ENCODE measurements at places on chromosomes 7 and 10. TPM values are rescaled to one million over a fixed set of nuclear protein-coding genes. Genes with fewer than 3 reads are reported as not detected.

DNA sequence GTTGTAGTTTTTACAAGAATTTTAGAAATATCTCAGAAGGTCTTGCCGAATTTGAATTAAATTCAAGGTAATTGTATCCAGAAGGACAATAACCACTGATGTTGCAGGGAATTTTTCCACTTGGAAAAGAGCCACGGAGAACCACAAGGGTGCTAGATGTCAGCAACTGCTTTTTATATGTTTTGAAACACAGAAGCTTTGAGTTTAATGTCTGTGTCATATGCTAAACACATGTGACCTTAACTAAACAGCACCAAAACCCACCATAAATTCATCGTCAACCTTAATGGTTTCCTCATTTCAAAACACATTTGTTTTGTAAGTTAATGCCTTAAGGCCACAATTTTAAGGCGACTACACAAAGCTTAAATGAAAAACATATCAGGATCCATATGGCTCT is 106.9 kb downstream of the COL28A1 start:
- no peak for DNase-seq

- DNase-seq = no peak
Observed at GRCh38 chr10:100315615-100316014, 14.4 kb downstream of the PKD2L1 start.

DNA sequence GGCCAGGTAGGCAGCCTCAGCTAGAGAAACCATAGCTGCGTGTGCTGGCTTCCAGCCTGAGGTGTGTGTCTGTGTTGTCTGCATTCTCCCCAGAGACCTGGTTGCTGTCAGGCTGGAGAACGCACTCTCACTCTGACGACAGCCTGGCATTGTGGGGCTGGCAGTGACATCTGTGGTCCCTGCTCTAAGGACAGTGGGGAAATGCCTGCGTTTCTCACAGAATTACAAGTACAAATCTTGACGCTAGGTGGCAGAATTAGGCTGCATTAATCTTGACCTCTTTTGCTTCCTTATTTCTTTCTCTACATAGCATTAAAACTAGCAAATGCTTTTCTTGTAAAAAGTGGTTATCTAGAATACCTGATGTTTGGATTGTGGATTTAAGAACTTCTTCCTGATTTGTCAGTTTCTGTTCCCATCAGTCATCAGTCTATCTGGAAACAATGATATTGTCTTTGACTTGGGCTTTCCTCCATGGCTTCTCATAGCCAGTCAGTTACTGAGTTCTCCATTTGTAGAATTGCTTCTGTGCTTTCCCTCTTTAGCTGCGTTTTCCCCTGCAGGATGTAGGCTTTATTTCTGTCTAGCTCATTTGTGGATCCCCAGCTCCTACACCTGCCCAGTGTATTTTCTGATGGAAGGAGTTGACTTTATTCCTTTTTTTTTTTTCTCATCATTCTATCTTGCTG is 86.0 kb downstream of the FANK1 start:
- no peak for DNase-seq

GRCh38 chr10:72027498-72027897 is 60.9 kb downstream of the SPOCK2 start:
- DNase-seq = no peak

DNA sequence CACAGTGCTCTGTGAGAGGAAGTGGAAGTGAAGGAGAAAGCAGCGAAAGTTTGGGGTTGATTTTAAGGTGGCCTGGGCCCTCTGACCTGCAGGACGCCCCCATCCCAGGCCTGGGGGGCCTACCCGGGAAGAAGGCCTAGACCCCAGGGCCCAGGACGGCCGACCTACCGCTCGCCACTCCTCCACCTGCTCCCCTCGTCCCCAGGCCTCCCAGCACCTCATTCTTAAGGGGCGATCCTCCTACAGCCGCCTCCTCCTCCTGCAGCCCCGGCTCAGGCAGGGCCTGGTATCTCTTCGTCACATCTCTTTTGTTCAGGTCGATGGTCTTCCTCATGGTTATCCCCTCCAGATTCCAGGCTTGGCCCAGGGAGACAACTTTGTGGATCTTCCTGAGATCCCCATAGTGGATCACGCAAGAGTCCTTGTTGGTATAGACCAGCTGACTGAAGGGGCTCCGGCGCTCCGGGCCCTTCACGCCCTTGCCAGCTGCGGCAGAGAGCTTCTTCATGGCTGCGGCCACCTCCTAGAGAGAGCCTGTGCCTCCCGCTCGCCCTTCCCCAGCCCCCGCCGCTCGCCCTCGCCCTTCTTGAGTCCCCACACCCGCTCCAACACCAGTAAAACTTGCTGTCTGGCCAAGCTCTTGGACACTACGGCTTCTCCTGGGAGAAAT is 117.5 kb downstream of the OR13A1 start:
- no peak for DNase-seq

GRCh38 chr10:118557946-118558345 is 37.5 kb downstream of the PRLHR start:
- DNase-seq = no peak

DNA sequence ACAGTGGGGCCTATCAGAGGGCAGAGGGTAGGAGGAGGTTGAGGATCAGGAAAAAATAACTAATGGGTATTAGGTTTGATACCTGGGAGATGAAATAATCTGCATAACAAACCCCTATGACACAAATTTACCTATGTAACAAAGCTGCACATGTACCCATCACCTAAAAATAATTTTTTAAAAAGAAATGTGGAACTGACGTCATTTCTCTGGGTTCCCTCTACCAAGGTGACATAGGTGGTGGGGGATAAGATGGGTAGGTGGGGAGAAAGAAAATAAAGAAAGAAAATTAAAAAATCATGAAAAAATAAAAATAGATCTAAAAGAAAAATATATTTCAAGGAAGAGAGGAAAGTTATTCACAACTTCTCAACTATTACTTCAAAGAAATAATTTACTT is 153.1 kb upstream of the SORCS1 start:
- DNase-seq = no peak

DNA sequence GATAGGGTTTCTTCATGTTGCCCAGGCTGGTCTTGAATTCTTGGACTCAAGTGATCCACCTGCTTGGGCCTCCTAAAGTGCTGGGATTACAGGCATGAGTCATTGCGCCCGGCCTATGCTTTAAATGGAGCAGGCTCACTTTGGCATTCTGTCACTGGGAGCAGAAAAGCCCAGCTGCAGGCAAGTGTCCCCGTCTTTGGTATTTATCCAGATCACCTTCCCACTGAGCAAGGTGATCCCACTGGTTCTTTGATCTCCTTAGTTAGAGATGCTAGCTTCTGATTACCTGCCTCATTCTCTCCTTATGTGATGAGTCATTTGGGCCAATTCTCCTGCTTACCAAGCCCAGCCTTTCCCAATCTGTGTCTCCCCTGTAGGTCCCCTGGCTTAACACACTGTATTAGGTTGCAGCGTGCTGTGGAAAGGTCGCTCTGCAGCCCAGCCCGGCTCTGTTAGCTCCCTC is 39.3 kb downstream of the SPDYE5 start:
- DNase-seq = no peak

- no peak for DNase-seq
Observed at GRCh38 chr10:79323602-79324001, 23.7 kb upstream of the PPIF start.

GRCh38 chr10:76453997-76454396 is 1022.6 kb downstream of the LRMDA start:
- no peak for DNase-seq

- DNase-seq = no peak
Observed at GRCh38 chr10:106440767-106441166, 723.7 kb downstream of the SORCS1 start.

GRCh38 chr10:108544500-108545120 is 1378.7 kb downstream of the XPNPEP1 start:
- DNase-seq = peak; percentile 31

DNA sequence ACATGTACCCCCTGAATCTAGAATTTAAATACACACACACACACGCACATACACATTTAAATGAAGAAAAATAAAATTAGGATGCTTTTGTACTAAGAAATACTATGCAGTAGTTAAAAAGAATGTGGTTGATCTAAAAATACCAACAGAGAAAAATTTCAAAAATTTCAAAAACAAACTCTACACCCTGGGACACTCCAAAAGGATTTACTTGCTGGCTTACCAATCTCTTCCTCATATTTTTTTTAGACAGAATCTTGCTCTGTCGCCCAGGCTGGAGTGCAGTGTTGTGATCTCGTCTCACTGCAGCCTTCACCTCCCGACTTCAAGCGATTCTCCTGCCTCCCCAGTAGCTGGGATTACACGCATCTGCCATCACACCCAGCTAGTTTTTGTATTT is 80.9 kb downstream of the HIP1 start:
- no peak for DNase-seq

DNA sequence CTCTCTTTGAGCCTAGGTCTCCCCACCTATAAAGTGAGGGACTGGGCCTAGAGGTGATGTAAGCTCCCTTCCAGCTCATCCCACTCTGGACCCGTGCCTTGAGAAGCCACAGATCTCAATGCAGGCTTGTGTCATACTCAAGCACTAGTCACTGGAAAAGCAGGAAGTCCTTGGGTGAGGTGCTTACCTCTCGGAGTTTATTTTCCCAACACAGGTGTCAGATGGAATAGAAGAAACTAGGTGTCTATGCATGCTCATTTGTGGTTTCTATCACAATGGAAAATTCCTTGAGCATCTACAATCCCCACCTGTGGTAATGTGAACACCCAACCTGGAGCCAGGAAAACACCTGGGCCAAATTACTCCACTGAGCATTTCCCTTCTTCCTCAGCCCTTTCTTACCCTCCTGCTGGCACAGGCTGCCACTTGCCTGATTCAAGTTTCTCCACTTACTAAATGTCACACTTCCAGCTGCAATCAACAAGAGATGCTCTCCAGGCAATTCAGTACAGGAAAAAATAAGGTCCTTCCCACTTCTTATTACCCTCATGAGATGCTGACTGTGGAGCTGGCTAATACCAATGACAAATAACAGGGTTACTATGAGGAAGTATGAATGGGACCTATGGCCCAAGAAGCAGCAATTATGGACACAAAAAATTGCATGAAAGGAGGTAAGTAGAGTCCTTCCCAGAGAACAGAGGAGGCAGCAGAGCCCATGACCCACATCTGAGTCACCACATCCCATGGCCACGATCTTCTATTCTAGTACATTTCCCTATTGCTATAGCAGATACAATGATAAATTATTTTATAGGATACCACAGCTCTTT is 13.1 kb downstream of the LSM5 start:
- DNase-seq = no peak

DNA sequence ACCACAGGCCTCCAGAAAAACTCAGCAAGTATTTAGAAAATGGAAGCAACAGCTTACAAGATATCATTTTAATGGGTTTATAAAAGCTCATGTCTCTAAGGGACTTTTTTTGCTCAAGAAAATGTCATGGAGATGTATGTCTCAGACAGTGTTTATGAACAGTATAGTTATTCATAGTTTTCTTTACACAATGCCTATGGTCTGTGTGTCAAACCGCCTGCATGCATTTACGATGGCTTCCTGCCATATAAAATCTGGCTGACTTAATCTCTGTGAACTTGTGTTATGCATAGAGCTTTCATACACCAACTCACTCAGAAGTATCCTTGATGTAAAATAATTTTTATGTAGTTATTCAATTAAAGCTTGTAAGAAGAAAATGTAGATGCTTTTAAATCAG is 1314.2 kb upstream of the LRRTM3 start:
- DNase-seq = no peak

DNA sequence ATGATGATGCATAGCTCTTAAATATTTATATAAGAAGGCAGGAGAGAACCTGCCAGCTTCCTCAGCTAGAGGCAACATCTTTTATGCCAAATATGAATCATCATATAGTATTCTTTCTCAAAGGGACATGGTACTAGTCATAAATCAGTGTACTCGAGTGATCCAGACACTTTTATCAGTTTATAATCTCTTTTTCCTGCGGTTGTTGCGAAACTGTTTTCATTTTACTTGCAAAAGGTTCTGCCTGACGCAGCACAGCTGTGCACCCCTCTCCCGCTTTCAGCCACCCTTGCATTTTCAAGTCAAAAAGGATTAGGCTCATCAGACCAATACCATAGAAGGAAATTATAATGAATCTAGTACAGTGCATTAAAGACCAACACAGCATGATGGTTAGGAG is 332.3 kb upstream of the PRKCQ start:
- DNase-seq = no peak

DNA sequence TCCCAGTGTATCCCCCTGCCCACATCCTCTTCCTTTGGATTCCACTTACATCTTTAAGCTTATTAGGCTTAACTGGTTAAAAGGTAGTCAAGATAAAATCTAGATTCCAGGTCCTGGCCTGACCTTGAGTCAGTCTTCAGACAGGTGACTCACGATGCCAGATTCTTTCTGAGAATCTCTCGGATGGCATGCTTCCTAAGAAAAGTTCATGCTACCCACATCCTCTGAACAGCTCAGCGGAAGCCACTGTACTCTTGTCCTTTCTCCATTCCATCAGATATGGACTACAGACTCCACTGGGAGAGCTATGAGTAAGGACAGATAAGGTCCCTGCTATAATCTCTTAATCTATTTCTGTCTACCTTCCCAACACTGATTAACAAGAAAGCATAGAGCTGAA is 43.4 kb downstream of the DNMBP start:
- DNase-seq = no peak

VSTM4 gene
- 12.5 TPM for total RNA-seq

ADGRA1 gene
- total RNA-seq = under 0.01 TPM

VWA2 gene
- total RNA-seq = 0.84 TPM

NDUFB8 gene
- total RNA-seq = 157 TPM

All from tibial nerve (tissue), 4 donors.